ENCODE measurements at places on chromosomes 6 and 20.

- DNase-seq: peak; percentile 67
Observed at GRCh38 chr20:60117065-60117464, 158.8 kb downstream of the CDH26 start.

DNA sequence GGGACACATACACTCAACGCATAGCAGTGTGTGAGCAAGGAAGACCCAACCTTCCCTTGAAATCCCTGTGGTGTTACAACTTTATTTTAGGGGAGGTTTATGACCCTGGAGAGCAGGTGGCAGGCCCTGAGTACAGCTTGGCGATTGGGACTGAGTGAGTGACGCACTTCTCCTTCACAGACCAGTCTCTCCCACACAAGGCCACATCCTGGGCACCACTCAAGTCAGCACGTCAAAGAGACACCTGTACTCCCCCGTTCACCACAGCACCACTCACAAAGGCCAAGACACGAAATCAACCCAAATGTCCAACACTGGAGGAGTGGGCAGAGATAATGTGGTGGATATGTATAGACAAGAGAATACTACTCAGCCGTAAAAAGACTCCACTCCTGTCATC lies 57.0 kb upstream of the FRMD1 start:
- DNase-seq: no peak

DNA sequence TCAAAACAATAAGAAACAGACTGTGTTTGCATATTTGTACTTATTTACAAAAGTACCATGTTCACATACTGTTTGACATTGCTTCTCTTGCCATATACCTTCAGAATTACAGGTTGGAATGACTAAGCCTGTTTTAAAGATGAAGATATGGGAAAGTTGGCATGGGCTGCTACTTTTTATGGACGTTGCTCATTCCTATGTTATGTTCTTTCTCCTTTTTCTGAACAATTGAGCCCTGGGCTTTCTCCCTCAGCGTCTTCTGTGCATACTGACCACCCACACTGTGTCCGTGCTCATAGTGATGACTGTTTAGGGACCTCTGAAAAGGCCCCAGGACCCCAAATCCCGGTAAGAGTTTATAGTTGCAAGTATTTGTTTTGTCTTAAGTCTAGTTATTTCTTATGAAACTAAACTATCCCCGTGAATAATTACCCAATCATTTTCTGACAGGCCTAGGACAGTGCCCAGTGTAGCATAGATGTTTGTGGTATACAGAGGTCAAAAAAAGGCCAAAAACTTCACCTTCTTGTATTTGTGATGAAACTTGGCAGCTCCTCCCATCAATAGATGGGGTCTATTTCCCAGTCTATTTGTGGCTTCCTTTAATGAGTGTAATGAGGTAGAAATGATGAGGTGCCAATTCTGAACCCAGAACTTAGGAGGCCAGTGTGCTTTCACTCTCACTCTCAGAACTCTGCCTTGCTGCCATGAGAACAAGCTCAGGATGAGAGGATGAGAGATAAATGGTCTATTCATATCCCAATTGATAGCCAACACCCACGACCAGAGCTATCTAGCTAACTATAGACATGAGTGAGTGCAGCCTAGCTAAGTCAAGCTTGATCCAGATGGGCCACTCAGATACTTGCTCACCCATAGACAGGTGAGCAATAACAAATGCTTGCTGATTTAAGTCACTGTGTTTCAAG lies 40.9 kb downstream of the GSTA4 start:
- DNase-seq: no peak

DNA sequence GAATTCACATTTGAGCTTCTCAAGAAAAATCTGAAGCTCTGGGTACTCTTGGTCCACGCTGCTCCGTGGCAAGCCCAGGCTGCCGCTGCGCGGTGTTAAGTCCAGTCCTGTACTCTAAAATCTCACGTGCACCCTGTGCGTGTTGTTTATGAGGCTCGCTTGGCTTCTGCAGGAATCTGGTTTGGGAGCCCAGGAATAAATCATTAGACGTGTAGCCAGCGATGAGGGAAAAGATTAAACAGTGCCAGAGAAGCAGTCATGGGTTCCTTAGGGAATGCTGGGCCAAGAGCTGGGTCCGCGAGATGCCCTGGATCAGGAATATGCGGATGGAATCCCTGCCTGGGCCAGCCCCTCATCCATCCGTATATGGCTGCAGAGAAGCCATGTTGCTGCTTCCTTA lies 87.3 kb downstream of the KCNB1 start:
- DNase-seq: no peak

- no peak for DNase-seq
Observed at GRCh38 chr6:13466304-13467215, 20.8 kb downstream of the GFOD1 start.

DNA sequence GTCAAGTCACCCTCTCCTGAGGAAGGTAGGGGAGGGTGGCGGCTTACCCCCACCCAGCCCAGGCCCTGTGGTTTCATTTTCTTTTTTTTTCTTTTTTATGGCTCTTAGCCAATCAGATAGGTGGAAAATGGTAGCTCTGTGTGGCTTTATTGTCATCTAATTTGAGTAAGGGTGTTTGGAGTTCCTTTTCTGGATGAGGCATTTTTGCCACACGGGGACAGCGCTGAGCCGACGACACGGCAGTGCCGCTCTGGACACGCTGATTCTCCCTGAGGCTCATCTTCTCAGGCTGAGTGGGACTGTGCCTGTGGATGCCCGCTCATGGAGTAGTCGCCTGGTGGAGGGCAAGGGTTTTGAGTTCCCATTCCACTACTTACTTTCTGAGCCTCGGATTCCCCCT lies 37.6 kb upstream of the ANGPT4 start:
- DNase-seq: no peak

Measured in CD14-positive monocyte (primary cell).